ENCODE measurements at places on chromosomes 3 and 15.

DNA sequence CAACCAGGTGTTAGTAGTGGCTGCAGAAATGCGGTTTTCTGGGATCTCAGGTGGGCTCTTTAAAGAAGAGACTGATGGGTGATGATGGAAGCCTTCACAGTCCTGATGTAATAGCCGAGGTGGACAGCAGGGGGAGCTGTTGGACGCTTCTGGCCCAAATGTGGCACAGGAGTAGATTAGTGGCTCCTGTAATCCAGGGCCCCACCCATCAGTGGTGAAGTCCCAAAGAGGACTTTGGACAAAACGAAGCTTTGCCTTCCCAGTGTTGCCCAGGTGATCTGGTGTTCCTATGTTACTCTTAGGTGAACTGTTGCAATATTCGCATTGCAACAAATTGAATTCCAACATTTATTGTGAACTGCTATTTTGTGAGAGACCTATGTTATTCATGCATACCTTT lies 31.8 kb upstream of the MYZAP start:
- peak; percentile 73 for DNase-seq

DNA sequence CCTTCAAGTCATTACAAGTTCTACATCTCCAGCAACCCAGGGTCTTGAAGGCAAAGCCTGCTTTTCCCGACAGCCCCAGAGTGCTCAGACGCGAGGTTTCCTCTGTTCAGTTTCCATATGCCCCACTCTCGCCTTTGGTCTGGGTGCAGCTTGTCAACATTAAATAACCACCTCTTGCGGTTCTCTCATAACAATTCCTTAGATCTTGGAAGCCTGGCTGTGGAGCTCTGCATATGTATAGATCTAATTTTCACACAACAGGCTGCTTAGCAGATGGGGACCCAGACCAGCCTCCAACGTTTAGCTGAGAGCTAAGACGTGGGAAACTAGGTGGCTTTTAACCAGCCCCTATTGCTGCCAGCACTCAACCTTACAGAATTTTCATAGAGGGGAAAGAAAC lies 295.5 kb downstream of the RPLP1 start:
- no peak for DNase-seq

DNA sequence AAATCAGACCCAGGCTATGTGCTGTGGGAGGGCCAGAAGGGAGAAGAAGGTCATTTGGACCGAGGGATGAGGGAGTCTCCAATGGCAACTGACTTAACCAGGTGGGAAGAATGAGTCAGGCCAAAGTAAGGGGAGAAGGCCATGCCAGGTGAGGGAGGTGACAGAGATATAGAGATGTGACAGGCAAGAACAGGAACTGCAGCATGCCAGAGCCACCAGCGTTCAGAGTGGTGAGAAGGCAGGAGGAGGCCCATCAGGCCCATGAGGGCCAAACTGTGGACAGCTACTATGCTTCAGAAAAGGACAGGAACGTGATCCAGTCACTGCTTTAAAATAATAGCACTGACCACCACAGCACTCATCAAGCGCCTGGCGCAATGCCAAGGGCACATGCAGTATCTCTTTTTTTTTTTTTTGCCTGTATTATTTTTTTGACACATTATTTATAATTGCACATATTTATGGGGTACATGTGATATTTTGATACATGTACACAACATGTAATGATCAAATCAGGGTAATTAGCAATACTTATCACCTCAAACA lies 154.3 kb upstream of the IGF1R start:
- no peak for DNase-seq

DNA sequence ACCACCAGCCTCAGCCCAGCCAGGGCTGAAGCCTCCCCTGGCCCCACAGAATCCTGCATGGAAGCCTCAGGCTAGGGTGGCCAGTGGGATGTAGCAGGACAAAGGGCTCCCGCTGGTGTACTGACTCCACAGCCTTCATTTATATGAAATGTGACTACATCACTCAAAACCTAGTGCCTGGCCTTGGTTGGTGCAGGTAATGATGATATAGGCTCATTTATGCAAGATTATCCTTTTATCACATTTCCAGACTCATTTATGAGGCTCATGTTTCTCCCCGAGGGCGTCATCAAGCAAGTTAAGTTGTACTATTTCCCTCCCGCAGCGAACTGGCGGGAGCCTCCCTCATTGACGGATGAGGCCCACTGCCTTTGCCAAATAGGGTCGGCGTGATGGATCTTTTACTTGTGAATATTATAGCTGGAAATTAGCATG lies 179.1 kb upstream of the SMAD3 start:
- DNase-seq, result no peak

- no peak for DNase-seq
These were observed 100.6 kb downstream of the TLE3 start for GRCh38 chr15:69997161-69997485.

- DNase-seq, result no peak
These were observed 48.9 kb downstream of the PAK2 start for GRCh38 chr3:196788528-196788927.

GRCh38 chr3:40766396-40766795 lies 241.6 kb downstream of the ZNF621 start:
- no peak for DNase-seq

- no peak for DNase-seq
These were observed 288.0 kb upstream of the CHRM5 start for GRCh38 chr15:33680336-33680735.

DNA sequence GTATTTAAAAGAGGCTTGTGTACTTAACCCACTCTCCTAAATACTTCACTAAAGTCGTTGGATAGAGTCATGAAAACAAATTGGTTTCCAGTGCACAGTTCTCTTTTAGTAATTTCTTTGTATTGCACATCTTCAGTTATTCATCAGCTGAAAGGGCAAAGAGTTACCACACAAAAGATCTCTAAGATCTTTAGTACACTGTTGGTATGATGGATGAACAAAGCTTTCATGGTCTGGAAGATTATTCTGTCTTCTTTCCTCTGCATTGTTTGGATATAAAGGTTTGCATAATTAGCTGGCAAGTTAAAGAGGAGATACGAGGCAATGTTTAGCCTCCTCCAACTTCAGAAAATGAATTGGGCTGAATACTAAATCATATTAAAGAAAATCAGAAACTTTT lies 40.5 kb downstream of the BCHE start:
- no peak for DNase-seq

GRCh38 chr15:66484539-66485112 lies 12.9 kb downstream of the SNAPC5 start:
- no peak for DNase-seq

- DNase-seq, result no peak
These were observed 79.8 kb upstream of the HRH1 start for GRCh38 chr3:11074451-11074850.

GRCh38 chr3:81033684-81034083 lies 727.8 kb downstream of the GBE1 start:
- no peak for DNase-seq

Measured in activated CD4-positive, alpha-beta T cell treated with anti-CD3 and anti-CD28 coated beads, Interleukin-2, amount 50 U/mL, for 16 hours (primary cell).